ENCODE measurements at places on chromosomes 16 and 17.

GRCh38 chr16:1300664-1301476 lies 8.6 kb upstream of the UBE2I start:
- DNase-seq: no peak

- no peak for DNase-seq
Measured at GRCh38 chr17:50363217-50364060, 9.5 kb downstream of the MRPL27 start.

GRCh38 chr17:48483471-48484131 lies 47.2 kb downstream of the HOXB1 start:
- DNase-seq: no peak

- DNase-seq: no peak
Measured at GRCh38 chr16:54411544-54411943, 125.0 kb upstream of the IRX3 start.

- DNase-seq: no peak
Measured at GRCh38 chr17:72788950-72789585, 303.4 kb downstream of the SLC39A11 start.

DNA sequence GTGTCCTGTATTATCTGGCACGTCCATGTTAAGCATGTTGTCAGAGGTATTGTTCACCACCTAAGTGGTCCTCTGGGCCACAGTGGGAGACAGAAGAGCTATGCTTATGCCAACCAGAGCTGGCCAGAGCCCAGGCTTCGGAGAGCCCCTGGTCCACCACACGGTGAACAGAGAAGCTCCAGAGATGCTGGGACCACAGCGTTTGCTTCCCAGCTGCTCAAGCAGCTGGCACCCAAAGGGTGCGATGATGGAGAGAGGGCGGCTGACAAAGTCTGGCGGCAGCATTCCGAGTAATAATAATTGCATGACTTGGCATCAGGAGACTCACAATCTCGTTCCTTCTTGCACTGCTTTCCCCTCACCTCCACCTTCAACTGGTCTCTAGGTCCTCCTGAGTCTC lies 35.8 kb upstream of the RCVRN start:
- DNase-seq: no peak

GRCh38 chr16:11064202-11064540 lies 119.8 kb downstream of the CLEC16A start:
- DNase-seq: no peak

DNA sequence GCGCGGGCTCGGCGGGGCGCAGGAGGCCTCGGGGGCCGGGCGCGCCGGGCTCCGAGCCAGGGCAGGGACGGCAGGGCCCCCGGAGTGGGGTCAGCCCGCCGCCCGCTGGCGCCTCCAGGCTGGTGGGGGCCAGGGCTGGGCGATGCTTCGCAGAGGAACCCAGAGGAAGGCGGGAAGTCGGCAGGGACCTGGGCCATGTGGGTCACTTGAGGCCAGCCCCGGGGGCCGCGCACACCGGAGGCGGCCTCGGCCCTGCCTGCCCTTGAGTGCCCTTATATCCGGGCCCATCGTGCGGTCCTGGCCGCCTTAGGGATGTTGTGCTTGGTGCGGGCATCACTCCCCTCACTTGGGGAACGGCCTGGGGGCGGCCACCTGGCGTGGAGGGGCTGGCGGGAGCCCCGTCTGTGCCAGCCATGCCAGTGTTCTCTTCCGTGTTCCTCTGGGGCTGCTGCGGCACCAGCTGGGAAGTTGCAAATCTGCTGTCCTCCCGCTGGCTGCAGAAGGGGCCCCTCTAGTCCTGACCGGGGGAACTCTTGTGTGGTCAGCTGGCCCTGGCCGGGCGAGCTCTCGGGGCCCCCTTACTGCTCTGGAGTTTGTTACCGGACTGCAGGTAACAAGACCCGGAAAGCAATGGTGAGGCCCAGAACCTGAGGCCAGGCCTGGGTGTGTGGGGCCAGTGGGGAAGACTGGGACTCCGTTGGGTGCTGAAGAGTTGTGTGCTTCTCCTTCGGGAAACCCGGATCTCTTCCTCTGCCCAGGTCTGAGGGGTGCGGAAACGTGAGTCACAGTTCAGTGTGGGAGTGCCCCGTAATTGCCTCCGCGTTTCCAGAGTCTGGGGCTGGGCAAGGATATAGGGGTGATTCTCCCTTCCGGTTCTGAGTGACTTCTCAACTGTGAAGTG lies 849 bp downstream of the CAPN15 start:
- DNase-seq: no peak

- DNase-seq: no peak
Measured at GRCh38 chr16:30802936-30803335, 15.9 kb upstream of the ZNF629 start.

GRCh38 chr16:56260378-56261160 lies 69.3 kb downstream of the GNAO1 start:
- no peak for DNase-seq

DNA sequence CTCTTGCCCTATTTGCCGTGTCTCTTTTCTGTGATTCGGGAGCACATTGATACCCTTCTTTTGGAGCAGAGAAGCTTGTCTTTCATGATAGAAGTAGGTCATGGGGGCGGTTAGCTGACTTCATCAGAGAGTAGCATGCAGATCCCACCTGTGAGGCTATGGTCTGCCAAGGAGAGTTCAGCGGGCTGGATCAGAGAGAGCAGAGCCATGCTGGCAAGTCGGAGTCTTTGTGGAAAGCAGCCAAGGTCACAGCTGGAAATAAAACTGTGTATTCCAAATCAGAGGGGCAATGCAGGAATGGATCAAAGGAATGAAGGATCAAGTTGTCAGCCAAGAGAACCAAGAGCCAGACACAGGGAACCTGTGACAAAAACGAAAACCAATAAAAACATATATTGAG lies 595.9 kb downstream of the WWOX start:
- no peak for DNase-seq

DNA sequence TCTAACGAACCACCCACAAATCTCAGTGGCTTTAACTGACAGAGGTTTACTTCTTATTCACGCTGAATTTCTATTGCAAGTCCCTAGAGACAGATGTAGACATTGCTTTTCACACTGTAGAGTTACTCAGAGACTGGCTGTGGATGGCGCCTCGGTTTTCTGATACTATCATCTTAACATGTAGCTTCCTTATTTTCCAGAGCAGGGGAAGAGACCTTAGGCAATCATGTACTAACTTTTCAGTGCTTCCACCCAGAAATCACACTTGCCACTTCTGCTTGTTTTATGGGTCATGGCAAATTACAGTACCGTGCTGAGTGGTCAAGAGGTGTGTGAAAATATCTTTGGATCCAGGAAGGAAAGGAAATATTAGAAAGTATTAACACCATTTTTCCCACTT lies 65.4 kb downstream of the MAF start:
- no peak for DNase-seq

GRCh38 chr16:88809068-88809675 lies 2.6 kb downstream of the APRT start:
- DNase-seq: no peak

GRCh38 chr17:15436473-15437302 lies 30.7 kb downstream of the CDRT4 start:
- DNase-seq: no peak

DNA sequence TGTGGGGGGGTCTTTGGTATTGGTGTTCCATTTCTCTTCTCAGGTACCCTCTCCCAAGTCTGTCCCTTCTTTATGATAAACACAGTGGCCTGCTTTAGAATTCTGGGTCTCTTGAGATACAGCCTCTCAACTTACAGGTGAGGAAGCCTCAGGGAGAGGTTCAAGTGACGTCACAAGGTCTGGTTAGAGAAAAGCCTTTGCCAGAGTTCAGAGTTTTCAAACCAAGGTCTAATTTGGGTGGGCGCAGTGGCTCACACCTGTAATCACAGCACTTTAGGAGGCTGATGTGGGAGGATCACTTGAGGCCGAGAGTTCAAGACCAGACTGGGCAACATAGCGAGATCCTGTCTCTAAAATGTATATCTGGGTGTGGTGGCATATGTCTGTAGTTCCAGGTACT lies 2.1 kb downstream of the IRF8 start:
- DNase-seq: no peak

DNA sequence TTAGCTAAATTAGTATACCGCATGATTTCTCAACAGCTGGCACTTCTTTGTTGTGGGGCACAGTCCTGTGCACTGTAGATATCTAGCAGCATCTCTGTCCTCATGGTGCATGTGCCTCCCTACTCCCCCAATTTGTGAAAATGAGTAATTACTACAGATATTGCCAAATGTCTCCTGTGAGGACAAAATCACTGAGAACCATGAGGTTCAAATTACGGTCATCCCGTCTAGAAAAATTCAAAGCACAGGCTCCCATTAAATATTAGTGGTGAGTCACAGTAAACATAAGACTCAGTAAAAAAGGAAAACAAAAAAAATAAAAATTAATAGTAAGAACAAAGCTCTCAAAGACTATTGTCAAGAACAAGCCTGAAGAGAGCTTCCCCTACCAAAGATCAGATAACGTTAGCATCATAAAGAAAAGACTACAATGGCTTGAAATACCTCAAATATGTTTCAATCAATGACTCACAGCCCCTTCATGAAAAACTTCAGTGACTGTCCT lies 57.8 kb downstream of the STH start:
- no peak for DNase-seq

DNA sequence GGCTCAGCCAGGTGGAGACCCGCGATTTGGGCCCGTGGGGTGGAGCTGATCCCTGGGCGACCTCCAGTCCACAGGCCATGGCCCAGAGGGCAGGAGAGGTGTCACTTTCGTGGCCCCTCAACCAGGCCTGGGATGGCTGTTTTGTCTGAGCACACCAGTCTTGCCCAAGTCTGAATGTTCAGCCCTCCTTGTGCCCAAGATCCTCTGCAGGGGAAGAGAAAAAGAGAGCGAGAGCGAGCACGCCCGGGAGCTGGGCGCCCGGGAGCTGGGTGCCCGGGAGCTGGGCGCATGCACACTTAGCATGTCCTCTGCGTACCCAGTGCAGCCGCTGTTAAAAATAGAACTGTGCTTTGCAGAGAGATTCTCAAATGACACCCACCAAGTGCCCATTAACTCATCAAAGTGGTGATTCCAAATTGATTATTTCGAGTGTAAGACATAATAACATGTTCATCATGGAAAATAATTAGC lies 403.3 kb upstream of the TNRC6C start:
- DNase-seq: peak; percentile 78

DNA sequence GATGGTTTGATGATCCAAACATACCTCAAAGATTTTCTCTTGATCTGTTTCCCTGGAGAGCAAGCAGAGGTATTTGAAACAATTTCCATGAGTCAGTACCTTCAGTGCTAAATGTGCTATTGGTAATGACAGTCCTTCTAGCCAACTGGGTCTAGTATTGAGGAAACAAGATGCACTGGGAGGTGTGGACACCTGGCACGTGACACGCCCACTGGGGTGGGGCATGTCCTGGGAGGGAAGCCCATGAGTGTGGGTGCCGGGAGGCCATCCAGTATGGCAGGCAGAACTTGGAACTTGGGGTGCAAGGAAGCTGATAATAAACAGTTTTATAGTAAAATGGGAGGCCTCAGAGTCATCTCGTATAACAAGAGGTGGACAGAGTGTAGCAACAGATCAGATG lies 17.9 kb upstream of the AKAP1 start:
- no peak for DNase-seq

DNA sequence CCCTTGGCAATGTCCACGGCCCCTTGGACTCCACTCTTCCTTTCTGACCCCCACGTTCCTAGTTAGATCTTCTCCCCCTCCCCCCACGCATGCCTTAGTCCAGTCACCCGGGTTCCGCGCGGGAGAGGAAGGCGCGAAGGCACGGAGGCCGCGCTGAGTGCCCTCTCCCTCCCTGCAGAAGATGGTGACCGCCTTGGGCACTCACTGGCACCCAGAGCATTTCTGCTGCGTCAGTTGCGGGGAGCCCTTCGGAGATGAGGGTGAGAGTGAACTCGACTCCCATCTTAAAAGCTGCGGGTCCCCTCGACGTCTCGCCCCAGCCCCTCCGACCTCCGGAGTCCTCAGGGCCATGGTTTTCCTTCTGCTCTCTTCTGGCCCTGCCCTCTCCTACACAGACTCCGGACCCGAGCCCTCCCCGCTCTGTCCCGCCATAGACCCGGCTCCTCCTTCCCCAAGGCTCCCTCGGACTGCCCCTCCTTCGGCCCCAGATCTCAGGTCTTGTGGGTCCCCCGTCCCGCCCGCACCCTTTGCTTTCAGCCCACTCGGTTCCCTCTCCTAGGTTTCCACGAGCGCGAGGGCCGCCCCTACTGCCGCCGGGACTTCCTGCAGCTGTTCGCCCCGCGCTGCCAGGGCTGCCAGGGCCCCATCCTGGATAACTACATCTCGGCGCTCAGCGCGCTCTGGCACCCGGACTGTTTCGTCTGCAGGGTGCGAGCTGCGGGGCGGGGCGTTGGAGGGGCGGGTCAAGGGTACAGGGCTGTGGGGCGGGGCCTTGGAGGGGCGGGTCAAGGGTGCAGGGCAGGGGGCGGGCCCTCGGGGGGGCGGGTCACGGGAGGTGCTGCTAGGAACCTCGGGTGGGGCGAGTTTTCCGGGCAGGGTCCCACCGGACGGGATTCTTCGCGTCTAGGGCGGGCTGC lies 4.6 kb downstream of the TGFB1I1 start:
- no peak for DNase-seq
